Hematopoietic multipotent progenitor cell treated with erythropoietin and hydrocortisone succinate and interleukin-3 and kit ligand, for 4 days (in vitro differentiated cells): ENCODE measurements at places on chromosomes 2 and 18.

- no peak for DNase-seq
These were observed 231.9 kb downstream of the GALR1 start for GRCh38 chr18:77481541-77481940.

DNA sequence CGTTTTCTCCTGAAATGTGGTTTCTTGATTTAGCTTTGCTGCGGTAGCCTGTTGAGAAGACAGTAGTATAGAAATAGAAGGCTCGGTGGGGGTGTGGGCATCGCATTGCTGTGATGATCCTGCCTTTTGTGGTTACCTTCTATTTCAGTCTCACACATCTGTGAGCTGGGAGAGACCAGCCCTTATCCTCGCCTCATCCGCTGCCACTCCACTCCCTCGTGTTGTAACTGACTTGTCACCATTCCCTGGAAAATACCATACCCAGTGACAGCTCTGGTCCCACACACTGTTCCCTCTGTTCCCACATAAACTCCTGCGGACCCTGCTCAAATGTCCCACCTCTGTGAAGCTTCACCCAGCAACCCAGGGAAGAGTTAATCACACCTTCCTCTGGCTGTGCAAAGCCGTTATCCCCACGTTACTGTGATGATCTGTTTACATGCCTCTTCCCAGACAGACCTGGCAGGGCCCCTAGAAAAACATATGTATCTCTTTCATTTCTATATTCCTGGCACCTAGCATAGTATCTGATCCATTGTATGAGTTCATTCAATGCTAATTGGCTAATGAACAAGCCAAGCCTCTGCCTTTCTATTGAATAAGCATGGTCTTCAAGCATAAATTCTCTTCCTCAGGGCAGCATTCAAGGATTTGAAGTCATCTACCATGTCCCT lies 114.6 kb downstream of the MAPK4 start:
- DNase-seq = no peak

- DNase-seq = peak; percentile 2
These were observed 509.6 kb downstream of the CMPK2 start for GRCh38 chr2:6355886-6356761.

GRCh38 chr2:180583441-180584140 lies 396.8 kb upstream of the UBE2E3 start:
- DNase-seq = no peak

DNA sequence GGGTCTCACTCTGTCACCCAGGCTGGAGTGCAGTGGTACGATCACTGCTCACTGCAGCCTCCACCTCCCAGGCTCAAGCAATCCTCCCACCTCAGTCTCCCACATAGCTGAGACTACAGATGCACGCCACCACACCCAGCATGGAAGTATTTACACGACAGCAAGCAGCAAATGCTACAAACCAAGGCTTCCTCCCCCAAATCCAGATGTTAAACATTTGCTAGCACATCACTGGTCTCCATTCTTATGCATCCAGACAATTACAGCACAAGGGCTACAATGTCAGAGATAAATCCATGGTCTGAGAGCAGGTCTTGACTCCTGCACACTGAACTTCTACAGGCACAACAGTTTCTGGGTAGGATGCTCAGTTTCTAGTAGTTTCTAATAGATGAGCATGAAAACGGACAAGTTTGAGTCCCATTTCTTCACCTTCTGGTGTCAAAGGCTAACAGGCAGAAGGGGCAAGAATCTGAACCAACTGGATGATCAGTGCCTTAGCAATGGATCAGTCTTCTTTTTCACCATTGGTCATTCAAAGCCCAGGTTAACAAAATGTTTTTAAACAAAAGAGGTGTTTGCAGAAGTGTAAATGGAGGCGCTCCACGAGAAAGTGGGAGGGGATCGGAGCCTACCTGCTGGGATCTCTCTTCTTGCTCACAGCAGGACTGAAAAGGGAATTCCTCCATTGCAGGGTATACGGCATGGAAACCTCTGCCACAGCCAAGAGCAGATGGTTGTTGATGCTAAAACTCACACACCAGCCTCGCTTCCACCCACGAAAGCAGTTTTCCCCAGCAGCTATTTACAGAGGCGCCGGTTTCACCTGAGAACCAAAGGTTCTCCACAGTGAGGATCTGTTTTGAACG lies 135.0 kb upstream of the ARL4C start:
- DNase-seq = no peak

- no peak for DNase-seq
These were observed 130.4 kb upstream of the PELI1 start for GRCh38 chr2:64274399-64275173.

DNA sequence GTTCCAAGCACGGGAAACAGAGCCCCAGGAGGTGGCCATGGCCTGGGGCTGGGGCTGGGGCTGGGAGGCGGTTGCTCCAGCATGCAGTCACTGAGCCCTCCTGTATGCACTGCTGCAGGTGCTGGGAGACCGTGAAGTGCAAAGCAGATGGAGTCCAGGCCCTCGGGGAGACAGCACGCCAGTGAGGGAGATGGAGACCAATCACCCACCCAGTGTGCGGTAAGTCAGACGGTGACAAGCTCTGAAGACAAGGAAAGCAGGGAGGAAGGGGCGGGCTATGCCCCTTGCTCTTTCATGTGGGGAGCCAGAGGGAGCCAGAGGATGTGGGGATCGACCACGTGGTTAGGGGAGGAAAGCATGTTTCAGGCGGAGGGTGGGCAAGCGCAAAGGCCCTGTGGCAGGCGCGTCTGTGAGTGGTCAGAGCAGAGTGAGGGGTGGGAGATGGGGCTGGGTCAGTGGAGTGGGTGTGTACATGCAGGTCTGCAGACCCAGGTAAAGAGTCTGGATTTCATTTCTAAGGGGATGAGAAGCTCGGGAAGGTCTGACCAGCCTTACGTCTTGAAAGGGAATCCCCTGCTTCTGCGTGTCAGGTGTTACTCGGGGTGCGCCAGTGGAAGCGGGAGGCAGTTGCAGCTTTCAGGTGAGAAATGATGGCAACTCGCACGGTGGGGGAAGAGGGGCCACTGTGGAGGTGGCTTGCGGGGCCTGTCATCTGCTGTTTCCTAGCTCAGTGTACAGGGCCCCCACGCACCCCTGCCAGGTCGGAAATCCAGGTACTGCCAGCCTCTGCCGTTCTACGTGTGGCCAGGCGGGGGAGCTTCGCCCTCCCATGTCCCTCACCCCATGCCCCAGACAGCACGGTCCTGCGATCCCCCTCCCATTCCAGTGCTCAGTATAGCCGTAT lies 19.4 kb downstream of the RRM2 start:
- DNase-seq = peak; percentile 46

- DNase-seq = peak; percentile 22
These were observed 36.7 kb downstream of the MTERF4 start for GRCh38 chr2:241065355-241065803.

- DNase-seq = no peak
These were observed 14.8 kb downstream of the KLHL29 start for GRCh38 chr2:23399674-23400261.

DNA sequence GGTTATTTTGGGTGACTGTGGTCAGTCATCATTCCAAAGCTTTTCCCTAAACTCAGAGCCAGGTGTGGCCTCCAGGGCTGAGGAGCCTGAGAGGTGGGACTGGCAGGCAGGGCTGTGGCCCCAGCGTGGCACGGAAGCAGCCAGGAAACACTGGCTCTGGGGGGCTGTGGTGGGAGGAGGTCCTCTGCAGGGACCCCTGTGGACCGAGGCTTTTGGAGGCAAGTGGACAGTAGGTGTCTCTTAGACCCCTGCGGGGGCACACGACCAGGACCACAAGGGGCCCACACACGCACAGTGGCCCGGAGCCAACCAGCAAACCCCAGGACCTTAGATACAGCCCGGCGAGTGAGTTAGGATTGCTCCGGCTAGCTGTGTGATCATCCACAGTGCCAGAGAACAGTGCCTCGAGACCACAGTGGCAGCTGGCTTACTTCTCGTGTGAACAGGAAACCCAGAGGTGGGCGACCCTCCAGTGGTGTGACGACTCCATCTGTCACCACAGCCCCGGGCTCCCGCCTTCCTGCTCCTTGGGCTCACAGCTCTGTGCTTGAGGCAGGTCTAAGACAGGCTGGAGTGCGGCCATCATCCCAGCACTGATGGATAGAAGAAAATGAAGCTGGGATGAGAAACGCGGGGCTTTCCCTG lies 1.6 kb upstream of the RTP5 start:
- peak; percentile 52 for DNase-seq

DNA sequence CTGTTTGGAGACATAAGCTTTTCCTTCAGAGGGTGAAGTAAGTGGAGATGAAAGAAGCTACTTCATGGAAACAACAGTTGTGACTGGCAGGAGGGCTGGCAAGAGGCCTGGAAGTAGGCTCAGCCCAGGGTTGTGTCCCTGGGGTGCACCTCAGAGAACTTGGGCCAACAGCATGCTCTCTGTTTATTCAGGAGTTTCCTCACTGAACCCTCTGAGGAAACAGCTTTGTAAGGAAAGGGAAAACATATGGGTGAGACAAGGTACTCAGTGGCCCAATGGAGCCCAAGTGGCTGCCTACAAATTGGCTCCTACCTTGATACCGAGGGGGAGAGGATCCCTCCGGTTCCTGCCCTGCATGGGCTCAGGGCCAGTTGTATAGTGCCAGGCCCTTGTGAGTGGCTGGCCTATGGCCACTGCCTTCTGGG lies 115.5 kb upstream of the ITGA6 start:
- no peak for DNase-seq

- no peak for DNase-seq
These were observed 80.9 kb downstream of the PPP1R1C start for GRCh38 chr2:182066400-182067087.

- DNase-seq = no peak
These were observed 31.3 kb upstream of the AFTPH start for GRCh38 chr2:64492821-64493220.

- DNase-seq = no peak
These were observed 71.0 kb upstream of the SALL3 start for GRCh38 chr18:78908462-78909260.

DNA sequence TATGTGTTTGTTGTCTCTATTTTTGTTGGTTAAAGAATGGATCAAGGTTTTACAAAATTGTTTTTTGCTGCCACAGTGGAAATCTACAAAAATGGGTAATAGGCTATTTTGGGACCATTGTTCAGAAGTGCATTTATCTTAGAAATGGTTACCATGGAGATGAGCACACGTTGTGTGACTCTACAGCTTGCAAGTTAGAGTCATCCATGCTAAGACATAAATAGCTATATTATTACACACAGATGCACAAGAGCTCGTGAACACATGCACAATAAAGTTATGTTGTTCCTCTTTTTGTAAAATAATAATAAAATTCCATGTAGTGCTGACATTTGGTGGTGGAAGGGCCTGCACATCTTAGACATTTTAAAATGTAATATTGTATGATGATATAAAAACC lies 15.5 kb upstream of the DUSP19 start:
- DNase-seq = peak; percentile 20

- no peak for DNase-seq
These were observed 13.0 kb downstream of the RND3 start for GRCh38 chr2:150474326-150475074.

DNA sequence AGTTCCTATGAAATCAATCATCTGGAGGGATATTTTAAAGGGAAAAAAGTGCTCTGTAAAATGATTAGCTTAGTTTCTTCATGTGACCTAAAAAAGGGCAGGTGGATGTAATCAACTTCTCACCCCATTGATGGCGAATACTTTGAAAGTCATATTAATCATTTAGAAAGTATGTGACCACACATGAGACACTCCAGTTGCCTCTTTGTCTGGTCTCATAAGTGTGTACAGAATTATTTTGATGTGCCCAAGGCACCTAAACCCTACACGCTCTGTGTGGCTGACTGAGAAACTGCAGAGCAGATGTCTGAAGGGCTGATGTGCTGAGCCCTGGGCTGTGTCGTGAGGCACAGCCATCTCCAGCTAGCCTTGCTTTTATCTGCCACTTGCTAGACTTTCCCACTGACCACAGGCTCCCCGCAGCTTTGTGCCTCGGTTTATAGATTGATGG lies 26.9 kb downstream of the SGPP2 start:
- no peak for DNase-seq

GRCh38 chr18:23114171-23114881 lies 21.0 kb upstream of the CABLES1 start:
- DNase-seq = no peak

DNA sequence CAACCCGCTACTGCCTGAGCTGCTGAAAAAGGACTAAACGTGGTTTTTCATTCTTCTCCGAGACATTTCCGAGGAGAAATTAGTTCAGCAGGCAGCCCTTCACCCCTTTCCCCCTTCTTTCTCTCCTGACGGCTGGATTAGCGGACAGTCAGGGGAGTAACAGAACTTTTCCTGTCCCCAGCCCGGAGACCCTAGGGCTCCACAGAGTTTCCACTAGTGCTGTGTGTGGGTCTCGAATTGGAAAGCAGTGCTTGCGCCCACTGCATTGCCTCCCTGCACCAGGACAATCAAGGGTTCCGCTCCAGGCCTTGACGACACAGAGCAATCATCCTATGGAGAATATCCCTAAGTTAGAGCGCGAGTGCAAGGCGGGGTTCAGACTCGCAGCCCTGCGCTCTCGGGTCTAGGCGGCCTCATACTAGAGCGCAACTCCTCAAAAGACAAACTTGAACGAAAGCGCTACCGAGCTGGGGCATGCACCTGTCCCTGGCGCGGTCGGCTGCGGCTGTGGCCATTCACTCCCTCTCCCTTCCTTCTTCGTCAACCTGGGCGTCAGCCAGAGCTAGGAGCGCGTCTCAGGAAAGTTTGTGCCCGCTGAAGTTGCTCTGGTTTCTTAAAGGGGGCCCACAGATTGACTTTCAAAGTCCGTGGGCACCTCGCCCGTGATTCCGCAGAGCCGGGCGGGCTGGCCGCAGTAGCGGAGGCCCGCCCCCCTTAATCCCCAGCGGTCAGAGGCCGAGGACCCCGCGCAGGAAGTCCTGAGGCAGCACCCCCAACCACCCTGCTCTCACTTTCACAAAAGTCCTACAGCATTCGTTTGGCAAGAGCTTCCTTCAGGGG lies 801 bp downstream of the OSR1 start:
- no peak for DNase-seq

- no peak for DNase-seq
These were observed 104.4 kb downstream of the AFF3 start for GRCh38 chr2:100038011-100038410.

GRCh38 chr2:85194780-85195480 lies 61.7 kb downstream of the TCF7L1 start:
- no peak for DNase-seq

GRCh38 chr2:60976875-60977561 lies 40.5 kb upstream of the PEX13 start:
- DNase-seq = no peak

DNA sequence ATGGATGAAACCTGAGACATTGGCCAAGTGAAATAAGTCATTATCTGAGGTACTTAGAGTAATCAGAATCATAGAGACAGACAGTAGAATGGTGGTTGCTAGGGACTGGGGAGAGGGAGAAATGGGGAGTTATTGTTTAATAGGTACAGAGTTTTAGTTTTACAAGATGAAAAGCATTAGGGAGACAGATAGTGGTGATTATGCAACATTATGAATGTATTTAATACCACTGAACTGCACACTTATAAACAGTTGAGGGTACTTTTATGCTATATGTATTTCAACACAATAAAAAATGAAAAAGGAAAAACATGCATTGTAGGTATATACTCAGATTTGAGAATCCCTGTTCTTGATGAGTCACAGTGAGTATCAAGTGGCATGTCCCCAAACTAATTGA lies 59.7 kb downstream of the EPC2 start:
- DNase-seq = no peak
